Stimulated activated CD8-positive, alpha-beta memory T cell treated with anti-CD3 and anti-CD28 coated beads, Interleukin-7, amount 100 ng/mL, for 48 hours (primary cell): ENCODE measurements at places on chromosomes 2 and 18.

DNA sequence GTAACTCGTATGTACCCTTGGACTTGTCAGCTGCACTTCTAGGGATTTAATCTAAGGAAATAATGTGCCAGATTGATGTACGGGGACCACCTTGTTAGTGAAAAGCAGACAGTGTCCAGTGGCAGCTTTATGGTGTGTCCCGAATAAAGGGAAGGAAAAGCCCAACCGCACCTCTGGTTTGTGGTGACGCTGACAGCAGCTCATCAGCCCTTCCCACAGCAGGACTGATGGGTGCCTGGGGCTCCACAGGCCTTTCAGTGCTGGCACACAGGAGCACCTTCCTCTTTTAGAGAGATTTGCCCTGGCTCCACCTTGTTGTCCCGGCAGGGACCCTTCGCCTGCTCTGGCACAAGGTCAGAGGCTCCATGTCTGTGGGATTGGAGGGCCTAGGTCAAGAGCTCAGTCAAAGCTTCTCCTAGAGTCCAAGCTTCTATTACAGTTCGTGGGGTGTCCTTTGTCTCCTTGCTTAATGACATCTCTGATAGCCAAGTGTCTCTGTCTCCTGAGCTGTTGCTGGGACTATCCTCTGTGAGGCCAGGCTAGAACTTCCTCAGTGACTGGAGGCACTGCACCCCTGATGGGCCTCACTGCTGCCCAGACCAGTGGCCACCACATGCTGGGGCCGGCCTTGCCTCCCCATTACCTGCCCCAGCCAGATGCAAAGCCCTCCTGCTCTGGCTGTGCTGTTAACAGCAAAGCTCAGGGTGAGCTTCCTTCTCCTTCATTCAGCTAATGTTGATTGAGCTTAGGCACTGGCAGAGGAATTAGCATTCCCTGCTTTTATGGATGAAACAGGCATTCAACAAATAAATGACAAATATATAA, 33.0 kb upstream of the SCLY start:
- DNase-seq = no peak

DNA sequence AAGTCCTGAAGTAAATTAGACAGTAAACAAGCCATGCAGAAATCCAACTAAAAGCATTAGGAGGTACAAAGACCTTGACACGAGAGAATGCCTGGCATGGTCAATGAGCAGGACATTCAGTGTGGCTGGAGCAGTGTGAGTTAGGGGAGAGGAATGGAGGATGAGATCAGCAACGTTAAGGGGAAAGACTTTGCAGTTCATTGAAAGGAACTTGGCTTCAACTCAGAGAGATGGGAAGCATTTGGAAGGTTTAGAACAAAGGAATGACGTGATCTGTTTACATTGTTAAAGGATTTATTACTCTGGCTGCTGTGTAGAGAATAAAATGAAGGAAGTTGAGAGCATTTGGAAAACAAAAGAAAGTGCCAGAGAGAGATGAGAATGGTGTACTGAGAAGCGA, 621.3 kb downstream of the XIRP2 start:
- DNase-seq = no peak

DNA sequence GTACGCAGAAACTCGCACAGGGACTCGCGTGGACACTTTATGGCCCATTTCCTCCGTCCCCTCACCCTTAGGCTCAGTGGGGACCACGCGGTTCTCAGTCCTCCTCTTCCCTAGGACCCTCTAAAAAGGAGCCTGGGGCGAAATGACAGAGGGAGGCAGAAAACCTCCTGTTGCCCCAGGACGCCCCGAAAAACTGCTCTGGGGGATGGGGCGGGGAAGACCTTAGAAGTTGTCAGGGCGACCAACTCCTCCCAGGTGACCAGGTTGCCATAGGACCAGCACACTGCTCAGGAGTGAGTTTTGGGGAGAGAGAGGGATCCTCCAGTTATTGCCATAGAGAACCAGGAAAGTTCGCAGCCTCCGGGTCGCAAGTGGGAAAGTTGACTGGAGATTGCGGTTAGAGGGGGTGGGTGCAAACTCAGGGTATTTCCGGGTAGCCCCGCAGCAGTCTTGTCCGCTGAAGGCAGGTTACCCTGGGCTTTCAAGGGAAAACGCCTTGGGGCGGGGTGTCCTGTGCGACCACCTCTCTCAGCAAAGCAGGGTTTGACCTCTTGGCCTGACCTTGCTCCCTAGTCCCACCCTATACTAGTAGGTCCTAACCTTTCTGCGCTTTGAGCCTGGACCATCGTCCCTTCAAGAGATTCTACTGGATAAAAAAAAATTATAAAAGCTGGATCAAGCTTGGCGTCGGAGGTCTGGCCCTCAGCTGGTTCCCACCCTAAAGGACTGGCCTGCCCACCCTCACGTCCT, 7.8 kb upstream of the PAX3 start:
- DNase-seq = no peak

- no peak for DNase-seq
Observed at GRCh38 chr2:200616193-200616592, 30.4 kb downstream of the AOX1 start.

- no peak for DNase-seq
Observed at GRCh38 chr2:165462443-165462842, 7.1 kb upstream of the CSRNP3 start.

DNA sequence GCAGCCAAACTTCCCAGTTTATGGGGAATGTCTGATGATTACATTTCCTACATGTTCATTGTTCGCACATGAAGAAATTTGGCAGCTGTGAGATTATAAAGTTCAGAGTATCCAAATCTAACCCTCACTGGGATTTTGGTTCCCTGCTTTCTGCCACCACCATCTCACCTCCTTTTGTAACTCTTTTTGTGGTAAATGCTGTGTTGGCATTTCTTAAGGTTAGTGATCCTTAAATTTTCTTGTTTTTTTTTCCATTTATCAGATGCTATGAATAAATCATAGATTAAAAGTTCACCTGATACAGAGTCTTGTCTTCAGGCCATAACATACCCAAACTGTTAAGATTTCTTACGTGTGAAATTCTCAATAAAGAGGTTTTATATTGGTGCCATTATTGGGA, 8.5 kb upstream of the TBR1 start:
- DNase-seq = no peak

- no peak for DNase-seq
Observed at GRCh38 chr18:34709104-34709503, 994 bp upstream of the DTNA start.

- no peak for DNase-seq
Observed at GRCh38 chr2:158778243-158778642, 16.9 kb upstream of the DAPL1 start.

DNA sequence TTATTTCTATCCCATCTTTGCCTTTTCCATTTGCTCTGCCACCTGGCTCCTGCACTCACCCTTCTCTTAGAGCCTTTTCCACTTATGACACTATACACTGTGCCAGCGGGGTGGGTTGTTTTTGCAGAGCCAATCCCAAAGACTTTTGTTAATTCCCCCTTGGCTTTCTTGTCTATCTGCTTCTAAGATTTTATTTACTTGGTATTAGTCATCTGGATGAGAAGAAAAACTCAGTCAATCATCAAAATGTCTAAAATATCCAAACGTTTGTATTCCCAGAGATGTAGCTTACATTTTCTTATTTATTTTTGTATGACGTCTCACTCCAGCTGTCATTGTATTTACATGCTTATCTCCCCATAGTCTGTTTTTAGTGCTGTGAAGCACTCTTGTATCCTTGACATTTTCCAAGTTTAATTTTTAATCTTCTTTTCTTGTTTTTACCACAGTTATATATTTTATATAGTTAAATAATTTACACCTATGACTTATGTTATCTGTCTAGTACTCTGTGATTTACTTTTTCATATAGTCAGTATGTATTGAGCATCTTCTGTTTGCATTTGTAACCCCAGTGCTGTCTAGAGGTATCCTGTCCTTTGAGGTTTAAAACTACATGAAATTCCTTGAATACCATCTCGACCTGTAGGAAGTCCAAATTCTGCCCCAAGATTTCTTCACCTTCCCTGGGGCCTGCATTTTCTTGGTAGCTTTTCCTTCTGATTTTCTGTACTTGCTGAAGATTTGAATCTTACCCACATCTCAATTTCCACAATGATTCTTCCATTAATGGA, 55.1 kb downstream of the COL4A3 start:
- no peak for DNase-seq

GRCh38 chr2:215693193-215693998, 257.5 kb upstream of the FN1 start:
- DNase-seq = no peak

- no peak for DNase-seq
Observed at GRCh38 chr2:10775021-10775780, 37.4 kb downstream of the PDIA6 start.

DNA sequence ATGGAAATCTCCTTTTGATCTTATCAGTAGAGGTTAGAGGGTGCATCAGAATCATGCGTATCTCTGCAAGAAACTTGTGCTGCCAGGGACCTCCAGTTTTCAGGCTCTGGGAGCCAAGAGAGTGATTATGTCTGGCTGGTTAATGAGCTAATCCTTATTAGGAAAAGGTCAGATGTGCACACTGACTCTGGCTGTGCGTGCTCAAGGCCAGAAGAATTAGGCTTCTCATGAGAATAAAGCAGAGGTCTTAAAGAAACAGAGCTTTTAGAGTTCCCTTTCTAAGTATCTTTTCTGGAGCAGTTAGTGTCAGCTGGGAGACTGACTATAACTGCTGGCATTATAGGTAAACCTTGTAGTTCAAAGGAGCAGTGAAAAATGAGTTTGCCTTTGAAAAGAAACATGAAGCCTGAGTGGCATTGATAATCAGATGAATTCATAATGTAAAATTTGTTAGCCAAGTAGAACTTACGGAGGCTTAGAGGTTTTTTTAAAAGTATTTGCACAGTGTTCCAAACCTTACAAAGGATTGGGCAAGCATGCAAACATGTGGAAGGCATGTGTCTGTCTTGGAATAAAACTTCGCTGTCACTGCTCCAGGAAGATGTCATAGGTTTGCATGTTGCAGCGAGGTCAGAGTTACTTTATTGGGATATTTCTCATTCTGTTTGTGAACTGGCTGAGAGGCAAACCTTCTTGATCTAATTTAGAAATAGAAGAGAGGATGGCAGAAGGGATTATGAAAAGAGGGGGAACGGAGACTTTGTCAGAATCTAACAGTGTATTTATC, 151.7 kb downstream of the ARHGAP28 start:
- no peak for DNase-seq

DNA sequence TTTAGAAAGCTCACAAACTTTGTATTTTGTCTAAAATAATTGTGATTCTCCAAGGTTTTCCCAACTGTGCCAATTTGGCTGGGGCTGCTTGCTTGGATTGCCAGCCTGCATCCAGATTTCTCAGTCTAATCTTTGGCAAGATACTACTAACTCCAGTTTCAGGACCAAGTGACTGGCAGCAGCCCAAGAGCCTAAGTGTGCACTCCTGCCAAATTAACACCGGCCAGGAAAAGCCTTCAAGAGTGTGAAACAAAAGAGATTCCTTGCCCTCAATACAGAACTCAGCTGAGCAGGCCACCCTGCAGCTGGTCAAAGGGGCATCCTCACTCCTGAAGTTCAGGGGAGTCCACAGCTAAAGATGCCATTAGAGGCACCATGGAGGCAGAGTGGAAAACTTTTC, 589.0 kb upstream of the ACVR2A start:
- DNase-seq = no peak

DNA sequence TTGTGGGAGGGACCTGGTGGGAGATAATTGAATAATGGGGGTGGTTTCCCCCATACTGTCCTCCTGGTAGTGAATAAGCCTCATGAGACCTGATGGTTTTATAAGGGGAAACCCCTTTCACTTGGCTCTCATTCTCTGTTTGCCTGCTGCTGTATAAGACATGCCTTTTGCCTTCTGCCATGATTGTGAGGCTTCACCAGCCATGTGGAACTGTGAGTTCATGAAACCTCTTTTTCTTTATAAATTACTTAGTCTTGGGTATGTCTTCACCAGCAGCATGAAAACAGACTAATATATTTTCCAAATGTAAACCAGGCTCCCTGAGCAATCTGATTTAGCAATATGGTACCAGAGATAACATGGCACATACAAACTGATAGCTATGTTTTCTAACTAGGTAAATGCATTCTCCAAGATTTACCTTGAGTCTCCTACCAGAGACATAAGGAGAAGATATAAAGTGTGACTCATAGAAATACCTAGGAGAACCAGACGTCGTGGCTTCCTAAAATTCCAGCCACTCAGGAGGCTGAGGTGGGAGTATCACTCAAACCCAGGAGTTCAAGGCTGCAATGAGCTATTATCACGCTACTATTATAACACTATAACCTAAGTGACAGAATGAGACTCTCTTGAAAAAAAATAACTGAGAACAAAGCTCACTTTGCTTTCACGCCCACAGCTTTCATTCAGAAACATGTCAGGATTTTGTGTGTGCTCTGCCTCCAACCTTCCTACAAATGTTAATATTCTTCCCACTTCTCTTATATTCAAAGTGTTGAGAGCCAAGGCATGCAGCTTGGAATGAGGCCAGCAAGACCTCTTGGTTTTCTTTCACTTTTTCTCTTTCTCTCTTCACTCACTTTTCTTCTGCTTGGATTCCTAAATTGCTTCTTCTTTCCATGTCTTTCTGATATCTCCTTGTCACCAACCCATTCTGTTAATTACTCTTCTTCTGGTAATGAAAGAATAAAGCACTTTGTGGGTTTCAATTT, 263.9 kb upstream of the UBE2E3 start:
- DNase-seq = no peak

GRCh38 chr2:72023678-72024390, 123.8 kb downstream of the CYP26B1 start:
- no peak for DNase-seq

GRCh38 chr2:217270485-217271121, 410.7 kb upstream of the TNP1 start:
- no peak for DNase-seq

DNA sequence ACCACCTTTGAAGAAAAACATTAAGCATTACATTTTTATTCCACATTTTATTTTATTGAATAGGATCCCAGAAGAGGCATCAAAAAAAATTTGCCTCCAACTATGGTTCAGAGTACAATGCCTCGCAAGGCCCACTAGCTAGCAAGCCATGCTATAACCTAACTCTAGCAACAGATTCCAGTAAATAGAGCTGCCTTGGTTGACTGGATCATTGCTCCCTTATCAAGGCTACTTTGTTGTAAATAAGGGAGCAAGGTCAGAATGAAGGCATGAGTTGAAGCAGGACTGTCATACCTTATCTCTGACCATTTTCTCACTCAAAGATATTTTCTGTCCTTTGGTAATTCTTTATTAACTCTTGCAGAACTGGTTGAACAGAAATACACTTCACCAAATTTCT, 672.6 kb downstream of the EPHA4 start:
- no peak for DNase-seq

DNA sequence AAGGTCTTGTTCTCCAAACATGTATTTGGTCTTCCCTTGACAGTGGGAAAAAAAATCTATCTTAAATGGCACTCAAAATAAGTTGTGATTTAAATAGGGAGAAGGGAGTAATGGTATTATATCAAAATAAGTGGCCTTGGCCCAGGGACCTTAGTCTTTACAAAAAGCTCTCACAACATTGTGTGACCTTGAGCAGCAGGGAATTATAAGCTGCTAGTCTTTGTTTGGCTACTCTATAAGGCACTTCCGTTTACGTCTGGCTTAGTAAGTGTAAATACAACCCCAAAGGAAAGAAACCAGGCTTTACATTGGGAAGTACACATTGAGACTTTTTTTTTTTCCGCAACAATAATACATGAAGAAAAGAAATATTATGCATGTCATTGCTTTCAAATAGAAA, 734.0 kb upstream of the LINC00305 start:
- no peak for DNase-seq

- DNase-seq = no peak
Observed at GRCh38 chr2:201006704-201007103, 43.2 kb upstream of the ORC2 start.

- DNase-seq = no peak
Observed at GRCh38 chr2:23441414-23441813, 56.4 kb downstream of the KLHL29 start.
